ENCODE measurements at places on chromosomes 2 and 18. TPM values are rescaled to one million over a fixed set of nuclear protein-coding genes. Genes with fewer than 3 reads are reported as not detected.
A peak's percentile ranks its signal among the peaks of the same experiment; 100 is the strongest.

DNA sequence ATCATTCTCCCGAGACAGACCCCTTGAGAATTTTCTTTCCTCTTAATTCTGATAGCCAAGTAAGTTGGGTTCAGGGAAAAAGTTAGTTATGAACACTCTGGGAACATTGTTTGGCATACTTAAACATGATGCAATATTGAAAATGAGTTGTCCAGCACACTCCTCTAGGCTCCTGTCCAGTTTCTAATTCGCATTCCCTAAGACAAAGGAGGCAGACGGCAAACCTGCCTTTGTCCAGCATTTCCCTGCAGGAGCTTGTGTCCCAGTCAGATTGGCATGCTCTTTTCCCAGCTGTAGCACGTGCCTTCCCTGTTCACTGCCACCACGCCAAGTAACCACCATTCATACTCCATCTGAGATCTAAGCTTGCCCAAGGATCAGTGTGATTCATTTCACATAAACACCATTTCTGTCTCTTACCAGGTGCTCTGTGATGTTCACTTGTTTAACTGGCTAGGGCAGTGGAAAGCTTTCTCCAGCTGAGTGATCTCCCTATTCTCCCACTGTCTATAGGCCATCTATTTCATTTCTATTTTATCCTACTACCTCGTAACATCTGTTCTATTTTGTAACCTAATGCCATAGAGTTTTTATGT is 150.0 kb upstream of the EPB41L3 start:
- no peak for DNase-seq

GRCh38 chr2:230904856-230905447 is 20.1 kb downstream of the GPR55 start:
- no peak for DNase-seq

DNA sequence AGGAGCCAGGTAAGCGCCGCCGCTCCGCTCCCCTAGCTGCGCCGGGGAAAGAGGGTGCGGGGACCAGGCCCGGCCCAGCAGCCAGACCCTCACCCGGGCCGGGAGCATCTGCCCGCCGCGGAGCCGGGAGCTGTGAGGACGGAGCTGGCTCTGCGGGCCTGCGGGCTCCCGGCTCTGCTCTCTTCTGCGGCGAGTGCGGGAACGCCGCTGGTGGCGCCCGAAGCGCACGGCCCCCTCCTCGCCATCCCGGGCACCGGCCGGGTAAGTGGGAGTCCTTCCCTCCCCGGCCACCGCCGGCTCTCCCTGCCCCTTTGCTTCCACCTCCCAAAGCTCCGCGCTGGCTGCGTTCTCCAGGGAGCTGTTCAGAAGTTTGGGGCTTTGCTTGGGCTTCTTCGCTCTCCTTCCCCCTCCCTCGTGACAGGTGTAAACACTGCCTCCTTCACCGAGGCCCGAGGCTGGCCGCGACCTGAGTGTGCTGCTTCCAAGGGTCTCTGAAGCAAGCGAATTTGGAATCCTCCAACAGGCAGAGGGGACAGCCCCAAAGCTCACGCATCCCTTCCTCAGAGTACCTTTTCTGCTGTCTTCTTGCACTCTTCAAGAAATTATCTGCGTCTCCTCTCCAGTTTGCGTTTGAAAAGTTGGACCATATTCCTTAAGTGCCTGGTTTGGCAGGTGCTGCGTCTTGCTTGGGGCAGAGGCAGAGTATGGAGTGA is 632 bp downstream of the AFTPH start:
- DNase-seq: peak; percentile 46

DNA sequence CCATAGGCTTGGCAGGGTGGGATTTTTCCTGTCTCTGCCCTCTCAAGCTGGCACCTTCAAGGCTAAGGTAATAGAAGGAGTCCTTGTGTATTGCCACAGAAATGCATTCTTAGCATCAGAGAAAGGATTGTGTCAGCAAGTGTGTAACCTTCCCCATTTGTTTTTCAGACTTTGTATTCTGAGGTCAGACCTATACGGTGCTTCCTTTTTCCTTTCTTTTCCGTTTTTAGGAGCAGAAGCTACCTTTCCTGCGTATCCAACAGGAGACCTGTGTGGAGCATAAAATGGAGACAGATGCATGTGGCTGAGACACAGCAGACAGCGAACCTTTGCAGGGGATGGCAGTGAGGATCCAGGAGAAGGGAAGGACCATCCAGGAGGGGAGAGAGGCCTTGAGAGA is 46.6 kb downstream of the ARL5A start:
- DNase-seq: no peak

- no peak for DNase-seq
Measured at GRCh38 chr2:144151851-144152250, 368.1 kb downstream of the ZEB2 start.

DNA sequence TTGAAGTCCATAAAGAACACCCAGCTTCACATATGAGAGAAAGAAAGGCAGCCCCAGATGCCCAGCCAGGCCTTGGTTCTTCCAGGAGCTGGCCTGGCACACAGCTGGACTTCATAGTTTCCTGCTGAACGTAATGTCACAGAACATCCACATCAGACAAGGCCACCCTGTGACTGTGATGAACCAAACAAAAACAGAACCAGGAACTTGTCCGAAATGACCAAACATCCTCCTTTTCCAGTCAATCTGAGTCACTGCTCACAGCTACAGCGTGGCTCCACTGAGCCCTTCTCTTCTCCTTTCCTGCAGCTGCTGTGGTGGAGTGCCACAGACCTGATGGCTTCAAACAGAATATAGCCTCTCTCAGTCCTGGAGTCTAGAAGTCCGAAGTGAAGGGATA is 45.4 kb upstream of the PAPOLG start:
- DNase-seq: no peak

- DNase-seq: no peak
Measured at GRCh38 chr2:214203214-214203613, 207.6 kb upstream of the VWC2L start.

- DNase-seq: no peak
Measured at GRCh38 chr2:65550246-65550645, 117.8 kb upstream of the SPRED2 start.

FHOD3 gene
- total RNA-seq: not detected

IL1RN gene
- 2.1 TPM for total RNA-seq

POLR1A gene
- total RNA-seq: 32.8 TPM

KATNAL2 gene
- 2.0 TPM for total RNA-seq

TXNDC2 gene
- total RNA-seq: not detected

All from activated naive CD4-positive, alpha-beta T cell treated with anti-CD3 and anti-CD28 coated beads, Interleukin-2, amount 50 U/mL, for 72 hours (primary cell).